Fibroblast of villous mesenchyme (primary cell): ENCODE measurements at places on chromosomes 12 and 14.
A peak's percentile ranks its signal among the peaks of the same experiment; 100 is the strongest.

DNA sequence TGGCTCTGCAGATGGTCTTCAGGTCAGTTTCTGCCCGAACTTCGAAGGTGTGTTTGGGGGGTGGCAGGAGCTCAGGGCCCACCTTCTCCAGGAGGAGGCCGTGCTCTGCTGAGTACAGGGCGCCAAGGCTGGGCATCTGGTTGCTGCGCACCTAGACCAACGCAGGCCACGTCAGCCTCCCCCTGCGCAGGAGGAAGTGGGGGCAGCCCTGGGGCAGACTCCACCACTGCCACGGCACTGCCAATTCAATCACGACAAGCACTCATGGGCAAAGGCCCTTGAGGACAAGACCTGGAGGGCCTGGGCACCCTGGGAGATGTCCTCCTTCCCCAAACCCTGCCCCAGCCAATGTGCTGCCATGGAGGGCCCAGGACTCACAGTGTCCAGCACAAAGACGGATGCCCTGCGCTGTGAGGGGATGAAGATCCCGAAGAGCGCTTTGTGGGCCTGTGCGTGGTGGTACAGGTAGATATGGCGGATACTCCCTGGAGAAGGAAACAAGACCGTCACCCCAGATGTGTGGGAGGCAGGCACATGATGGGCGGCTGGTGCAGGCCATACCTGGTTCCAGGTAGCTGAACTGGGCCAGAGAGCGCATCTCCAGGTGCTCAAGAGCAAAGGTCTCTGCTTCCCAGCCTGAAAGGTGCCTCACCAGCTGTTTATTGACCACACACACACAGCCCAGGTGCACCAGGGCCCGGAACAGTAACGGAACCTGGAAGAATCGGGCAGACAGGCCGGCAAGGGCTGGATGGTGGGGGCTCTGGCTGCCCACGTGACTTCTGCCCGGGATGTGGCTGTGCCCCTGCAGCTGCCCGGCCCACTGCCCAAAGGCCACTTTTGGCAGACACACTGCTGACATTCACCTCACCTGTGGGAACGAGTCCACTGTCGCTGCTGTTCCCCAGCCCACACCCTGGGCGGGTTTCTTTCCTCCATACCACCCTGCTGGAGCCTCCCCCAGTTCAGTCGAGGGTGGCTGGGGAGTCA, 24.6 kb downstream of the P2RX2 start:
- DNase-seq, result no peak

DNA sequence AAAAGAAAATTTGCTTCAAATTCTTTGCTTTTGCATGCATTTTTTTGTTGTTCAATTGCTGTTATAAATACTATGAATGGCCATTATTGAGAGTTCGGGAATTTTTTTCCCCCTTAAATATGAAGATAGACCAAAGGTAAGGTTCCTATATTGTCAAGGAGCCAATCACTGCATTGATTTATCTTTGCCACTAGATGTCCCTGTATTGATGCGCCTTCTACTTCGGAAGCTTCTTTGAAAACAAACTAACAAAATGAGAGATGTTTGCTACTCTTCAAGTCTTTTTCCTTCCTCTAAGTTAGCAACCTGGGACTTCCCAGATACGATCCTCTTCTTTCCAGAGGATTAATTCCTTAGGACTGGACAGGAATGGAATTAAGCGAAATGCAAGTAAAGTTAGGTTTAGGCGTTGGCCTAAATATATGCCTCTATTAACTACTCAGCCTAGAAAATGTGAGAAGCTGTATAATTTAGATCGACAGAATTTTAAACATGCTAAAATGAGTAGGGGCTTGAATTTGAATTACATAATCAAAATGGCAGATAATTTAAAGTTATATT, 318.1 kb downstream of the AEBP2 start:
- peak; percentile 63 for DNase-seq

DNA sequence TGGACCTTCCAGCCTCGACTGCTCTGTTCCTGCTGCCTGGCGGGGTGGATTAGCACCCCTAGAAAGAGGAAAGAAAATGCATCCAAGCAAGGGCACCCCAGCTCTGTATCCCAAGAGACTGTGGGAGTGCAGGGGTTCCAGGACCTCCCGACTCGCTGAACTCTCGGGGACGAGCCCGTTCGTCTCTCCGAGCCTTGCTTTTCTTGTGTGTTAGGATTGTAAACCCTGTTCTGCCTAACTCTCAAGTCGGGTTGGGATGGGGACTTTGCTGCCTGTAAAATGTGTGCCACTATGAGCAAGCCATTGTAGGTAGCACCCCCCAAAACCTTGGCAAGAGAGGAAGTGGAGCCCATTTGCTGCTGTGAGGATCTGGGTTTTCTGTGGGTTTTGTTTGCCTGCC, 73.2 kb upstream of the VRK1 start:
- no peak for DNase-seq

DNA sequence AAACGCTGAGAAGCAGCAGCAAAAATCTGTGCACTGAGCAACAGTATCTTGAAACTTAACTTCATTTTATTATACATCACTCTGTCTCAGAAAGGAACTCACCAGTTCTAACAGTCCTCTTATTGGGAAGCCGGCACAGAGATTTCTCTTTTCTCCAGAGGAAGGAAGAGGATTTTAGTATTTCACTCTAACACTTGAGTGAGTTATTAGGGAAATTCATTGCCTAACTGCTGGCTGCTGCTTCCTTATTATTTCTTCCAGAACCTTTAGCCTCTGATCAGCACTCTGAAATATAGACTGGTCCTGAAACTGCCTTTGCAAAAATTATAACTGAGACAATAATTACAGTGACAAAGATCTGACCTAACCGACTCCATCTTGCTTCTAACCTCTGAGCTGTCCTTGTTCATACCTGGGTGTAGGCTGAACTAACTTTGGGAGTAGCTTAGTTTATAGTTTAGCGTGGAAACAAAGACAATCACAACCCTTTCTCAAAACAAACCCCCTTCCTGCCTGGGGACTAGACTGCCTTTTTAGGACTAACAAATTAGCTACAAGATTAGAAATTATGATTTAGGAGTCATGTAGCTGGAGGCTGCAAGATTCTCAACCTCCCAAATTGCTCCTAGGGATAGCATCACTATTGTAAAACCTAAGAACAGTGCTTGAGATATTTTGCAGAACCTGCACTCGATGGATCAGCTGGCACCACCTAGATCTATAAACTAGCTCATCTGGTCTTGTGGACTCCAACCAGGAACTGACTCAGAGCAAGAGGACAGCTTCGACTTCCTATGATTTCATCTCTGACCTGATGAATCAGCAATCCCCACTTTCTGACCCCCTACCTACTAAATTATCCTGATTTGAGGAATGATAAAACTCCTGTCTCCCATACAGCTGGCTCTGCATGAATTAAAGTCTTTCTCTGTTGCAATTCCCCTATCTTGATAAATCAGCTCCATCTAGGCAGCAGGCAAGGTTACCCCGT, 117.5 kb downstream of the DYRK2 start:
- DNase-seq, result peak; percentile 71

- no peak for DNase-seq
Measured at GRCh38 chr14:32419429-32419828, 90.3 kb downstream of the AKAP6 start.

DNA sequence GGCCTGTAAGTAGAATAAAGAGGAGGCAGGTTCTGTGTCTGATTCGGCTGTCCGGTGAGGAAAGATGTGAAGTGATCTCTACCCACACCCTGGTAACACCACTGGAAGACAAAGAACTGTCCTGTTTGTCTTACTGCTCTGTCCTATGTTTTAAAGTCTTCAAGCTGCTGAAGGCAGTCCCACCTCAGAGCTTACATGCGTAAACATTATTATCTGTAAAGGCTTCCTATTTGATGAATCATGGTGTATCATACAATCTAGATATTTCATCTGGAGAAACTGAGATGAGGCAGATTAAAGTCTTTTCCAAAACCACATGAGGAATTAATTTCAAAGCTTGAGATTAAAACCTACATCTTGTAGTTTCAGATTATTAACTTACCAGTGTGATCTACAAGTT, 427.6 kb downstream of the ZFP36L1 start:
- peak; percentile 82 for DNase-seq

DNA sequence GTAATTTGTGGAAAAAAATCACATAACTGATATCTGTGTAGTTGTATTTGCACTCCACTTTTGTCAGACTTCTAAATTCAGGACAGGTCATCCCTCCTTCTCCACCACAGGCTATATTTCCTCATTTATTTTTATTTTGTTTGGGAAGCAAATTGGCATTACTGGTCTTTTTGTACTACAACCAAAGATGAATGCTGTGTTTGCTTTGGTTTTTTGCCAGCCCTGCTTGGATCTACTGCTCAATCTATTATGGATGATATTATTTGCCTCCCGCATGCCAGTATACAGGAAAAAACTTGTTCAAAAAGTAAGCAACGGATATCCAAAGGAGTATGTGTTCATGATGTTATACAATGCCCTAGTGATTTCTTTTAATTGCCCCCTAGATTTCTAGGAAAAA, 948.8 kb downstream of the TRHDE start:
- DNase-seq, result no peak

- no peak for DNase-seq
Measured at GRCh38 chr12:29167445-29167844, 18.4 kb downstream of the FAR2 start.

DNA sequence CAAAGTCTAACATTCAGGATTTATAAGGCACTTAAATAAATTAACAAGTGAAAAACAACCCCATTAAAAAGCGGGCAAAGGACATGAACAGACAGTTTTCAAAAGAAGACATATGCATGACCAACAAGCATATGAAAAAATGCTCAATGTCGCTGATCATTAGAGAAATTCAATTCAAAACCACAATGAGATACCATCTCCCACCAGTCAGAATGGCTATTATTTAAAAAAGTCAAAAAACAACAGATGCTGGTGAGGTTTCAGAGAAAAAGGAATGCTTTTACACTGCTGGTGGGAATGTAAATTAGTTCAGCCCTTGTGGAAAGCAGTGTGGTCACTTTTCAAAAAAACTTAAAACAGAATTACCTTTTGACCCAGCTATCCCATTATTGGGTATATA, 60.7 kb upstream of the BDKRB2 start:
- DNase-seq, result peak; percentile 62

DNA sequence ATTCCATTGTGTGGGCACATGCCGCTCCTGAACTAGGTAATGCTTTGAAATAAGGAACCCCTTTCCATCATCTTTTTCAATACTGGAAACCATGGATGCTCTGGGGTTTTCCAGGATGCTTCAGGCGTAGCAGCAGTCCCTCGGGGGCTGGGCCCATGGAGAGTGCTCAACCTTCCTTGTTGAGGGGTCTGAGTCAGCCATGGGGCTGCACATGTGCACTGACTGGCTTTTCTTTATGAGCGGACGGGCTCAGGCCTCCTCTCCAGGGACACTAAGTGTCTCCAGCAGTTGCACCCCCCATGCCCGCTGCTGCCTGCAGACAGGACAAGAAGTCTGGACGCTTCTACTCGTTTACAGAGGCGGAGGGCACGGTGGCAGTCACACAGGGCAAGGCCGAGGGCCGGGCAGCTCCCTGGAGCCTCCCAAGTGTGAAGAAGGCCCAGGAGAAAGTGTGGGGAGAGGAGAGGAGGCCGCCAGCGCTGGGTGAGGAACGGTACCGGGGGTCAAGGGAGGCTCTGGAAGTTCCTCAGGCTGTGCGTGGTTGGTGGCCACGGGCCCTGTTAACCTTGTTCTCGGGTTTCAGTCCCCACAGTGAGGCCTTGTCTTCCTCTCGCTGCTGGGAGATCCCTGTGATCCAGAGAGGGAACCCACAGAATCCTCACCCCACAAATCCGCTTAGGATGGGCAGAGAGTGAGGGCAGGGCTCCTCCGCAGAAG, 51.2 kb downstream of the TEAD4 start:
- no peak for DNase-seq

- DNase-seq, result no peak
Measured at GRCh38 chr12:93804392-93805179, 127.4 kb downstream of the CRADD start.

GRCh38 chr12:98464190-98464589, 51.2 kb upstream of the TMPO start:
- peak; percentile 84 for DNase-seq

DNA sequence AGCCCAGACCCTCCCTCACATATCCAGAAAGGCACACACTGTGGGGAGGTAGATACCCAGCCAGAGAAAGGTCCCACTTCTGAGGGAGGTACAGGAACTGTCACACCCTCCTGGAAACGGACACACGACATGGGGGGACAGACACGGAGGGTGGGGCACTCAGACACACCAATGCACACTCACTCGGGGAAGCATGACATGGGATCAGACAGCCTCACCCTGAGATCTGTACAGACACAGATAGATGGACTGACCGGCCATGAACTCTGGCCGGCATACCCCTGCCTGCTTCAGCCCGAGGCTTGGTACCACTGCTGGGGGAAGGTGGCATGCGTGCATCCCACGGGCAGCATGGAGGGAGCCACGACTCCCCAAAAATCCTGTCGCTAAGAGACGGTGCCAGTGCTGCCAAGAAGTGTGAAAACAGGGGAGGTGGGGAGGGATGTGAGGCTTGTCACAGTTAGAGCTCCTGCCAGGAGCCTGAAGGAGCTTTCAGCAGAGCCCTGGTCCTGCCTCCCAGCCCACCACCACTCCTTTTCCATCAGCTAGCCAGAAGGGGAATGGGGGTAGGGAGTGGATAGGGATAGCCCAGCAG, 571 bp downstream of the CPNE6 start:
- no peak for DNase-seq

DNA sequence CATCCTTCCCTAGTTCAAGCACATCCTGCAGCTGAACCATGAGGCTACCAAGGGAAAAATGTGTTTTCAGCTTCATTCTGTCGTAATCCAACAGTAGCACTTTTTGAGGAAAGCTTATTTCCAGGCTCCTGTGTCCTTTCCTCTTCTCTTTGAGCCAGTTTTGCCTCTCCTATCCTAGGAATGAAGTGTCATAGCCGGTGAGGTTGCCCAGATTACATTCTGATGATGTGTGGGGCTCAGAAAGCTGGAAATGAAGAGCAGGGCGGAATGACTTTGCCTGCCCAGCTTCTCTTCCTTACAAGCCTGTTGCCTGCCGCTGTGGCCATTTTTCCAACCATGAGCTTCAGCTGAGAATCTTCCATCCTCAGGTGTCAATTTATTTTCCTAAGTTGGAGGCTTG, 381.8 kb downstream of the NUAK1 start:
- DNase-seq, result no peak

GRCh38 chr14:24705840-24706239, 71.8 kb upstream of the GZMB start:
- DNase-seq, result no peak

- peak; percentile 41 for DNase-seq
Measured at GRCh38 chr12:93979189-93979588, 169.2 kb upstream of the PLXNC1 start.

GRCh38 chr14:103551338-103551762, 11.1 kb downstream of the BAG5 start:
- no peak for DNase-seq

DNA sequence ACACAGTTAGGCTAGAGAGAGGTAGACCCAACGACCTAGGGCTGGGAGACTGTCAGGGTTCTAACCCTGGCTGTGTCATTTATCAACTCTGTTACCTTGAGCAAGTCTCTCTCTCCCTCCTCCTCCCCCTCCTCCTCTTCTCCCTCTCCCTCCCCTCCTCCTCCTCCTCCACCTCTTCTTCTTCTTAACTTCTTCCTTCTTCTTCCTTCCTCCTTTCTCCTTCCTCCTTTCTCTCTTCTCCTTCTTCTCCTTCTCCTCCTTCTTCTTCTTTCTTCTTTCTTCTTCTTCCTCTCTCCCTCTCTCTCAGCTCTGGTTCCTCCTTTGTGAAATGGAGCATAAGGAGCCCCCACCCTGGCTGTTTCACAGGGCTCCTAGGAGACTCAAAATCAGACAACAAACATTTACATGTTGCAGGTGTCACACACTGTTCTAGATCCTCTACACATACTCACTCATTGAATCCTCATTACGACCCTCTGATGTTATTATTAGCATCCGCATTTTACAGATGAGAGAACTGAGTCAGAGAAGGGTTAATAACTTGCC, 2.2 kb upstream of the KCNH3 start:
- no peak for DNase-seq
